ENCODE measurements at places on chromosomes 3 and 15.
A peak's percentile ranks its signal among the peaks of the same experiment; 100 is the strongest.

DNA sequence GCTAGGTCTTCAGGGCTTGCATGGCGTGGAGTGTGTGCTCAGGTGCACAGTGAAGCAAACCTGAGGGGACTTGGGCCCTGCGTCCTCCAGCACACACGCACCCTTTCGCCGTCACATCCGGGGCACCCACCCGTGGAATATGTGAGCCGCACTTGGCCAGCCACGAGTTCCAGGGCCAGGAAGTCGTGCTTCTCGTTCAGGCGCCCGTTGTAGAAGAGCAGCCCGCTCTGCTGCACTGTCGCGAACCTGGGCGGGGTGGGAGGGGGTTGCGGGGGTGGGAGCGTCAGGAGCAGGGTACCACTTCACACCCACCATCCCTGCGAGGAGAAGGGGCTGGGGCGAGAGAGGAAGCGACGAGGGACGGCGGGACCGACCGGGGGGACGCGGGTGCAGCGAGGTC lies 7.1 kb downstream of the CELSR3 start:
- DNase-seq, result no peak

GRCh38 chr3:16508243-16508578 lies 5.3 kb downstream of the RFTN1 start:
- no peak for DNase-seq

GRCh38 chr15:82530606-82531379 lies 9.5 kb downstream of the RPS17 start:
- peak; percentile 62 for DNase-seq

DNA sequence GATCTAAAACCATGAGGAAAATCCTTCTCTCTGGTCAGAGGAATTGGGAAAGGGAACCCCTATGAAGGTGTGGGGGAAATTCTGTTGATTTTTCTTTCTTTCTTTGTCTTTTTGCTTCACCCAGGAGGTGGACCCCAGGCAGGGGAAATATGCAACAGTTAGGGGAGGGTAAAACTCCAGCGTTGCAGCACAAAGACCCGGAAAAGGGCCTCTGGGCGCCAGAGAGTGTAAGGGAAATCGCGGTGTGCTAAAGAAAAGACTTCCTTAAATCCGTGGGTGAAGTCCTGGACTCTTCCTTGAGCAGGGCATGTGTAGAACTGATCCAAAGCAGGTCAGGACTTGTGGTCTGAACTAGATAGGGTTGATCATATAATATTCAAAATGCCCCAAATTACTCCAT lies 11.1 kb upstream of the TBC1D21 start:
- DNase-seq, result no peak

GRCh38 chr15:93088200-93088980 lies 621 bp downstream of the RGMA start:
- peak; percentile 64 for DNase-seq

GRCh38 chr3:124791639-124792151 lies 61.4 kb downstream of the UMPS start:
- DNase-seq, result peak; percentile 76

GRCh38 chr3:23263796-23264195 lies 60.7 kb downstream of the UBE2E2 start:
- no peak for DNase-seq

DNA sequence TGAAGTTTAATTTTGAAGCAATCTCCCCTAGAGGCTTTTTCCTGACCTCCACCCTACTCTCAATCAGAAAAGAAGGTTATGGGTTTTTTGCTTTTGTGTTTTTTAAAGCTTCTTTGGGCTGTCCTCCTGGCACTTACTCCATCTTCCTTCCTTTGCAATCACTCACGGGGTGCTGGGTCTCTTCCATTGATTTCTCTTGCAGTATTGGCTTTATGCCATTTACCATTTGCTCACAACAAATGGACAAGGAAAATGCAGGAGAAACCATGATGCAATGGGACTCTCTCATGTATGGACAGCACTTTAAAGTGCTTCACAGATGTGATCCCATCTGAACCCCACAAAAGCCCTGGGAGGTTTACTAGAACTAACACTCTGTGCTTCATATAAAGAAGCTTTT lies 57.5 kb downstream of the SST start:
- DNase-seq, result no peak
